ENCODE measurements at places on chromosomes 11 and 22. TPM values are rescaled to one million over a fixed set of nuclear protein-coding genes. Genes with fewer than 3 reads are reported as not detected.
A peak's percentile ranks its signal among the peaks of the same experiment; 100 is the strongest.

The SUSD2 gene
- 0.80 TPM for total RNA-seq

The C11orf42 gene
- total RNA-seq, result not detected

DNA sequence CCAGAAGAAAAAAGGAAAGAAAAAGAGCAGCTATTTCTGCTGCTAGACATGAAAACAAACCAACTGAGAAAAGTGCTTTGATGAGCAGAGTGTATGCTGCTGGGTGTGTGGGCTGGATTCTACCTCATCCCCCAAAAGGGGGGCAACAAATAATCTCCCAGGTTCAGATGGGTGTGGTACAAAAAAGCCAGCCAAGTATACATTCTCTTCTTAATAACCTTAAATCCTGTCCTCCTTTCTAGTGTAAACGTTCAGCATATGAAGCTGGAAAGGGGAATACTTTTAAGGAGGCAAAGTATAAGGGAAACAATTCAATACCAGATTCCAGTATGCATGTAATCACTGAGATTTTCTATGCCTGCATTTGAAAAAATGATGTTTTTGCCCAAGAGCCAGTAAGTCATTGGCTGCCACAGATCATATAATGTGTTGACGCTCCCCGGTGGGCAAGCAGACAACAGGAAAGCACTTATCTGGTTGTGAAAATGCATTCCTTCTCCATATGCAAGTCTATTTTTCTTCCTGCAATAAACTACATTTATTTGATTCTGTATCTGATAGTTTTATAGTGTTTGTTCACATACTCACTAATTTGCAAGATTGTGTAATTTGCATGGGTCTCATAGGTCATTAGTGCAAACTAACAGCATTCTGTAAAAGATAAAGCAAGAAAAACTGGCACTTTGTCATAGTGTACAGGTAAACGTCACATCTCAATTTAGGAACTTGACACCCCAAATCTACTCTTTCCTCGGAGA is 201.1 kb downstream of the CADM1 start:
- H3K36me3 ChIP-seq, result no peaks in the 10 kb centered on the region
- no peaks in the 10 kb centered on the region for H3K4me1 ChIP-seq
- H3K4me3 ChIP-seq, result no peak overlapping the region
- peaks cover 6% of the 10 kb centered on the region for H3K27me3 ChIP-seq

DNA sequence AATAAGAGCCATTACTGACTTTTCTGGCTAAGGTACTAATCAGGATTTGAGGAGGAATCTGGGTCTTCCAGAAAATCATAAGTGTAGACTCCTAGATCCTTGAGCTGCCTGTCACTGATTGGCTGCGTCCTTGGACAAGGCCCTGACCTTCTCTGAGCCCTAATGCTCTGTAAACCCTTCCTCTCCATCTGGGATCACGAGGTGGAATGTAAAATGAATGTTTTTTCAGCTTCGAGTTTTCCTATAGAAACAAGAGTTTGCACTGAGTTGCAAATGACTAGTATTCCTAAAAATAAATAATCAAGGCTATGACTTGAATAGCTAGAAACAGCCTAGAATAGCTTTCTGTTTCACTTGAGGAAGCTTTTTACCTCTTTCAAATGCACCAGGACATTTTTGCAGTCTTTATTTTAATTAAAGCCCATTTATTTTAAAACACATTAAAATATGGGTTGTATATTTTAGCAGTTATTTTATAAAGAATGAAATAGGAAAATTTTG is 1.1 kb upstream of the DIXDC1 start:
- peaks cover 21% of the 10 kb centered on the region for H3K4me1 ChIP-seq
- H3K36me3 ChIP-seq, result no peaks in the 10 kb centered on the region
- peak overlapping the region; percentile 92 for H3K4me3 ChIP-seq
- H3K27me3 ChIP-seq, result peaks cover 6% of the 10 kb centered on the region

GRCh38 chr22:21727159-21727558 is 8.4 kb downstream of the YPEL1 start:
- peaks cover 2% of the 10 kb centered on the region for H3K36me3 ChIP-seq
- no peak overlapping the region for H3K4me3 ChIP-seq
- DNase-seq, result no peak
- no peaks in the 10 kb centered on the region for H3K27me3 ChIP-seq
- H3K4me1 ChIP-seq, result peaks cover 4% of the 10 kb centered on the region

GRCh38 chr22:32646476-32646875 is 155.0 kb upstream of the TIMP3 start:
- DNase-seq, result no peak
- H3K36me3 ChIP-seq, result no peaks in the 10 kb centered on the region
- H3K27ac ChIP-seq, result no peak overlapping the region
- peaks cover 11% of the 10 kb centered on the region for H3K4me1 ChIP-seq
- no peaks in the 10 kb centered on the region for H3K27me3 ChIP-seq
- no peak overlapping the region for H3K4me3 ChIP-seq

The ZNRF3 gene
- 0.31 TPM for total RNA-seq

The CNGA4 gene
- total RNA-seq, result 0.15 TPM

GRCh38 chr22:50104141-50104544 is 14.3 kb downstream of the MOV10L1 start:
- no peak for DNase-seq
- peaks cover 36% of the 10 kb centered on the region for H3K27me3 ChIP-seq
- H3K36me3 ChIP-seq, result no peaks in the 10 kb centered on the region

DNA sequence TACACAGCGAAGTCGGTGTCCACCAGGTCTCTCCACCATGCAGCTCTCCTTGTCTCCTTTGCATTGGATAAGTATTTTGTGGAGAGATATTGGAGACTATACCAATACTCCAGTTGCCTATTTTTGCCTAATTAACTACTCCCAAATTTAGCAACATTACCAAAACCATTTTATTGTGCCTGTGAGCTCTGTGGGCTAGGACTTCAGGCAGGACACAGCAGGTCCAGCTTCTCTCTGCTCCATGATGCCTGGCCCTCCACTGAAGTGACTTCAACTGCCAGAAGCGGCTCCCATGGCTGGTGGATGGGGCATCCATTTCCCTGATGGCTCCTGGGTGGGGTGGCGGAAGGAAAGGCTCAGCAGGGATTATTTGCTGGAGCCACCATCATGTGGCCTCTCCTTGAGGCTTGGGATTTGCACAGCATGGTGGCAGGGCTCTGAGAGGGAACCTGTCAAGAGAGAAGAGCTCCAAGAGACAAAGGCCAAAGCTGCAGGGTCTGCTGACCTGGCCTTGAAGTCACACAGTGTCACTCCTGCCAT is 36.9 kb upstream of the MAPK1 start:
- H3K36me3 ChIP-seq, result peaks cover 3% of the 10 kb centered on the region
- DNase-seq, result no peak
- H3K4me1 ChIP-seq, result peaks cover 3% of the 10 kb centered on the region
- no peak overlapping the region for H3K27ac ChIP-seq
- H3K27me3 ChIP-seq, result no peaks in the 10 kb centered on the region

DNA sequence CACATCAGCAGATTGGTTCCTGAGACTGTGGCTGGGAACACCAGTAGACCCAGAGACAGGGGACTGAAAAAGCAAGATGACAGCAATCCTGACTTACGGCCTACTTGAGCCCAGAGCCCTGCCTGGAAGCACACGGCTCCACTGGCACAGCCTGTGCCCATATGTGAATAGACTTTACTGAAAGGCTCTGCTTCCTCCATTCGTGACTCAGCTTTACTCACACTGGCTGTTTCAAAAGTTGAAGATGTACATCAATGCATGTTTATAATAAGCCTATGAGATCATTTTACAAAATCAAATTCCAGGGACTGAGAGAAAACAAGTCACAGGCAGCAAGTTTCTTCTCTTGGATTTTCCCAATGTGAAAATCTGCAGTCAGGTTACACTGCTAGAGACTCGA is 134.6 kb upstream of the TEAD1 start:
- no peak for DNase-seq
- H3K27me3 ChIP-seq, result peaks cover 31% of the 10 kb centered on the region
- H3K36me3 ChIP-seq, result peaks cover 6% of the 10 kb centered on the region

GRCh38 chr11:46259971-46260560 is 17.4 kb upstream of the CREB3L1 start:
- DNase-seq, result no peak
- peaks cover 4% of the 10 kb centered on the region for H3K36me3 ChIP-seq
- no peak overlapping the region for H3K4me3 ChIP-seq
- H3K4me1 ChIP-seq, result peaks cover 3% of the 10 kb centered on the region

The OR52E5 gene
- not detected for total RNA-seq

The RNH1 gene
- total RNA-seq, result 127 TPM

DNA sequence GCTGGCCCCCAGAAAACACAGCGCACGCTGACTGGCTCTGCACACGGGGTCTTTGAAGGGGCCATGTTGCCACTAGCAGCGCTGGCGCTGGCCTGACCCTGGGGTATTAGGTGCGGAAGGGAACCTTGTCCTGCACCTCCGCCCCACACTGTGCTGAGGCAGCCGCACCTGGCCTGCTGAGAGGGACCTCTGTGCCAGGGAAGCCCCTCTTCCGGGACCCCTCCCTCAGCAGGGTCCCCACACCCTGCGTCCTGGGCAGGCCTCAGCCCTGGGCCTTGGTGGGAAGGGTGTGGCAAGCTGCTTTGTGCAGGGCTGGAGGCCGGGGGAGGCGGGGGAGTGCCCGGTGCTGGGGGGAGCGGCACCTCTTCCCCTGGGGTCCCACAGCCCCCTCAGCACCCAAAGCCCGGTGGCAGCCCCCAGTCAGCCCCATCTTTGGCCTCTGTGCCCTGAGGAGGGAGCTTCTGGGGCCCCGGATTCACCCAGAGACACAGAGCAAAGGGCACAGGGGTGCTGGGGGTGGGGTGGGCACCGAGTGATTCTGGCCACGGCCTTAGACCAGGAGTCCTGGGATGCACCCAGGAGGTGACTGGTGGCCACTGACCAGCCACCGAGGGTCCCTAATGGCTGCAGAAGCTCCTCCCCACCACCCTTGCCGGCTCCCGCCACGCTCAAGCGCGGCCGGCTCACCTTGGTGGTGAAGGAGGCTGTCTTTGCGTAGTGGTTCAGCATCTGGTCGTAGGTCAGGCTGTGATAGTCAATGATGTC is 11.4 kb downstream of the TTLL8 start:
- H3K27ac ChIP-seq, result no peak overlapping the region
- peaks cover 2% of the 10 kb centered on the region for H3K36me3 ChIP-seq
- H3K4me1 ChIP-seq, result peaks cover 6% of the 10 kb centered on the region
- H3K27me3 ChIP-seq, result peaks cover 40% of the 10 kb centered on the region
- no peak for DNase-seq
- no peak overlapping the region for H3K4me3 ChIP-seq
